ENCODE measurements at places on chromosomes 7 and 10. TPM values are rescaled to one million over a fixed set of nuclear protein-coding genes. Genes with fewer than 3 reads are reported as not detected.

DNA sequence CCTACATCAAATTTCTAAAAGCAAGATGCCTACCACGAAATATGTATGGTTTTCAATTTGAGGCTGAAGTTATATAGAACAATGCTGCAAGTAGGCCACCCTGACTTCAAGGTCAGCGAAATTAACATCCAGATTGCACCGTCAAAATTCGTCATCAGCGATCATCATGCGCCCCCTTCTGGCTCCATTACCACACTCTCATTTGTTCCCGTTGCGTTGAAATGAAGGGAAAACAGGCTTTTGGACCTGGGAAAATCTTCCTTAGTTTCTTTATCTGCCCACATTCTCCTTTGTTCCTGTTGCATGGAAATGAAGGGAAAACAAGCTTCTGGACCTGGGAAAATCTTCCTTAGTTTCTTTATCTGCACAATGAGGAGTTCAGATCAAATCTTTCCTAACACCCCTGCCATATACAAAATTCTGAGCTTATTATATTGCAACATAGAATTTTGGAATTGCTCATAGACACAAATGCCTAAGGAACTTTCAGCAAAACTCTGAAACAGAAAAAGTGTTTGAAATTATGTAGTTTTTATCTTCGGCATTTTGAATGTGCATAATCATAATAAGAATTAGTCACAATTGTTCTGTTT lies 98.2 kb upstream of the PRKCQ start:
- DNase-seq: peak; percentile 38

DNA sequence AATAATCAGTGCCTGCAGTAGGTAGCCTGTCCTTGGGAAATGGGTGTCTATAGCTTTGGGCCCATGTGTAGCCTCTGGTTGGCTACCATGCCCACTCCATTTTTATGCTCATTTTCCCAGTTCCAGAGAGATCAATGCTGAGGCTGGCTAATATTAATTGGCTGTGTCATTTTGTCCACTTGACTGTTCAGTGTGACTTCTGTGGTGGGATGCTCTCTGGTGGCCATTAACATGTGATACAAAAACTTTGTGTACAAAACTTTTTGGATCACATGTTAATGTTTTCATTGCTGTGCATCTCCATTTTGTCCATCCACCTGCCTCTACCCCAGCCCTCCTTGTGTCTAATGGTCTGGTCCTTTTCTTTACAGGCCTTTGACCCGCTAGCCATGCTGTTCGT lies 22.7 kb downstream of the VIM start:
- no peak for DNase-seq

GRCh38 chr7:134875867-134876266 lies 96.4 kb downstream of the CALD1 start:
- no peak for DNase-seq

DNA sequence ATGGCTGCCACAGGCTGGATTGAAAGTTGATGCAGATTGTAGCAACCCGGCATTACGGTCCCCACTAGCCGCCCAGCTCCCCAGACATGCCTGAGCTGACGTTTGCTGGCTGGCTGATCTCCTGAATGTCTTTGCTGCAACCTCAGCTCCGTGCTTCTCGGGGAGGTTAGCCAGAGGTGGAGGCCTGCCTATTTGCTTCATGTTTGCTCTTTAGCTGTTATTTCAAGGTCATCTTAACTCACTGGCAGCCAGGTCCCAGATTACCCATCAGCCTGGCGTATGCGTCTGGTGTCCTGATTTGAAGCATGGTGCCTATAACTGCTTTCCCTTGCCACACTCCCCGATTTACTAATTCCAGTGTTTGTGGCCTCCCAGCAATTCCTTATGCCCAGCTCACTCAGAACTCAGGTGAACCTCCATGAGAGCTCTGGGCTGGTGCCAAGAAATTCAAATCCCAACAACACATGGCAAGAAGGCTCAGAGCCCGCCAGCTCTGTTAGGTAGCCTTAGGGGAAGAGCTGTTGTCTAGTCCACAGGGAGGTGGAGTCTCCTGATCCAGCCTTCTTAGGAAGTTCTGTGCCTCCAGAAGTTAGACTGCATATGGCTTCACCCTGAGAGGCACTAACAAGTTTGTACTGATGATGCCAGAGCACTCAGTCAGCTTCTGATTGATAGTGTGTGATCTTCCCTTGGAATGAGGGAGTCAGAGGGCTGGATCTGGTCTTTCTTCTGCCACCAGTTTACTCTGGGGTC lies 69.7 kb upstream of the EXOC4 start:
- no peak for DNase-seq

- DNase-seq: no peak
Observed at GRCh38 chr7:117086788-117087187, 133.5 kb downstream of the ST7 start.

The MAT1A gene
- not detected for polyA plus RNA-seq

- peak; percentile 99 for DNase-seq
Observed at GRCh38 chr10:3172446-3173170, at the start of gene PITRM1. Gene PITRM1 (minus strand): TSS chr10:3172782. CDS start chr10:3172772, 10 bp downstream.

DNA sequence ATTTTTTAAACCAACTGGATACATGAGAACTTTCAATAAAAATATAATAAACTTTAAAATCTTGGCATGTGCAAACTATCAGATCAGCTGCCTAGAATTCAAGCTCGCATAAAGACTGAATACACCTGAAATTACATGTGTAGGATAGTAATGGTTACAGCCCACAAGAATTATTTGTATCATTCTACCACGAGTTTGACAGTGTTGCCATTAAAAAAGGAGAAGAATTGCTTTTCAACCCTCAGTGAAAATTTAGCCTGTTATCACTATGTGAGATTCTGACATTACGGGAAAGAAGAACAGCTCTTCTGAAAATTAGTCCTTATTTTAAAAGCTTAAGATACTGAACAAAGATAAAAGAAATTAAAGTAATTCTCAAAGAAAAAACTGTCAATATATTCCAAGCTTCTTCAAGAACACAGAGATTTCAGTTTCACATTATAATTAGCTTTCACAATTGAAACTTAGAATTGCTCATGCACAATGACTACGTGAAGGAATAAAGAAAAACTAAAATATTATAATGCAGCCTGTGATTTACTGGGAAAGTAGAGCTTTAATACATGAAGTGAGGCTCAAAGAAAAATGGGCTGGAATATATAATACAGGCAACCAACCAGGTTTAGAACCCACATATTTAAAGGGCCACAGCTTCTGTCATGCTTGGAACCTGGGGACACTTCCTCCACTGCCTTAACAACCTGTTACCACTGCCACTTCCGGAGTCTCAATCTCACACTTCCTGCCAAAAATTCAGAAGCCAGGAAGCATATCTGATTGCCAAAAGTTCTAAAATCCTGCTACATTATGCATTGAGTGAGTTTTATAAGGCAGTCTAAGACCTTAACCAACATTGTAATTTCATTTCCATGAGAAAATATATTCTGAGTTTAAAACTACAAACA lies 23.2 kb downstream of the TPK1 start:
- DNase-seq: no peak

DNA sequence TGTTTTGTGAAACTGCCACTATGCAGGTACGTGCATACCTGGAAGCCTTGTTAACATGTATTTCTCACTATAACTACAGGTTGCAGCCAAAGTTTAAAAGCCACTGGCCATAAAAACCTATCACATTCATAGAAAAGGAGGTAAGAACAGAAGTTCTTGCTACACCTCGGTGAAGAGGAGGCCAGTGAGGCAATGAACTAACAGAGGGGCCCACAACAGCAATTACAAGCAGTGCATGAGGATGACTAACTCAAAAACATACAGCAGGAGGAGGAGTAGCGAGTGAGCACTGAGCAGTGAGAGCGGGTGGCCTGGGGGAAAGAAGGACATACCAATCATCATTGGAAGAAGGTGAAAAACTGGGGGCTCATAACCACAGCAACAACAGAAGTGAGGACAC lies 51.6 kb downstream of the NUDCD3 start:
- no peak for DNase-seq

The FEZF1 gene
- polyA plus RNA-seq: 0.12 TPM

DNA sequence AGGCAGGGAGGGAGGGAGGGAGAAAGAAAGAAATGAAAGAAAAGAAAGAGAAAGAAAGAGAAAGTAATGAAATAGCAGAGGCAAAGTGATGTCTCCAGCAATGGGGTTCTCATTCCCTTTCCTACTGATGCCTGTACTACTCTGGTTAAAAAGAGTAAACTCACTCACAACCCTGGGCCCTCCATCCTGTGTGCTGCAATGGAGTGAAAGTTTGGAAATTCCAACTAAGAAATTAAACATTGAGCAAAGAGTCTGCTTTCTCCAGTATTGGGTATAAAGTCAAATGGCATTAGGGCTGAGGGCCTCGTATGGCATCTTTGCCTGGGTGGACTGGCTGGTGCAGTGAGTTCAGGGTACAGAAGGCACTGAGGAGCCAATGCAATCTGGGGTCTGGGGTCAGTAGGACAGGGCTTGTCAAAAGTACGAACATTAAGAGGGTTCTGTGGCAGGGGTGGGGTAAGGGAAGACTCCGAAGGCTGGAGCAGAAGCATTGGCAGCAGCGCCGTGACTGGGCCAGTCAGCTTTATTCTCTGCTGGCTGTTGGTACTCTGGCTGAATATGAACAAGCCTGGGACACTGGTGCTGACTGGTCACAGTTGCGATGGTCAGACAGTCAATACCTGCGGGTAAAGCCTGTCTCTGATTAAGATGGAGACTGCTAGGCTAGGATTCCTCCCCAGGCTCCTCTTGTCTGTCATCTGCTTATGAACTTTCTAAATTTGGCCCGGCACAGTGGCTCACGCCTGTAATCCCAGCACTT lies 24.1 kb upstream of the TNS3 start:
- DNase-seq: no peak

The PLEKHS1 gene
- polyA plus RNA-seq: 0.10 TPM

DNA sequence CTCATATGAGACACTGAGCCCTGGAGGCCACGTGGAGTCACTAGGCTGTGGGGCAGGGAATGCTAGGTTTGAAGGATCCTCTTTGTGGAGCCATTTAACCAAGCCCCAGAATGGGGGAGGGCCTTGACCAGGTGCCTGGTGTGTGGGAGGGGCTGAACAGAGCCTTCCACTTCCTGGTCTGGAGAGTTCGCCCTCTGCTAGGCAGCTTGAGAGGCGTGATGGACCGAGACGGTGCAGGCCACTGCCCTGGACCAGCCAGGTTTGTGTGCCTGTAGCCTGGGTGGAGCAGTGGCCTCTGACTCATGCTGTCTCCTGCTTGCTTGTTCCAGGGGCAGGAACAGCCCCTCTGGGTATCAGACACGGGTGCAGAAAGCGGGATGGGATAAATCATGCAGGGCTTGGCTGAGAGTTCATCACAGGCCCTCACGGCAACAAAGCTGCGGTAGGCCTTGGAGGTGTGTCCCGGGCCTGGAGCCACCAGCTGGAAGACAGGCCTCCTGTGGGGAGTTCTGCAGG lies 27.4 kb downstream of the ADAMTS14 start:
- no peak for DNase-seq

DNA sequence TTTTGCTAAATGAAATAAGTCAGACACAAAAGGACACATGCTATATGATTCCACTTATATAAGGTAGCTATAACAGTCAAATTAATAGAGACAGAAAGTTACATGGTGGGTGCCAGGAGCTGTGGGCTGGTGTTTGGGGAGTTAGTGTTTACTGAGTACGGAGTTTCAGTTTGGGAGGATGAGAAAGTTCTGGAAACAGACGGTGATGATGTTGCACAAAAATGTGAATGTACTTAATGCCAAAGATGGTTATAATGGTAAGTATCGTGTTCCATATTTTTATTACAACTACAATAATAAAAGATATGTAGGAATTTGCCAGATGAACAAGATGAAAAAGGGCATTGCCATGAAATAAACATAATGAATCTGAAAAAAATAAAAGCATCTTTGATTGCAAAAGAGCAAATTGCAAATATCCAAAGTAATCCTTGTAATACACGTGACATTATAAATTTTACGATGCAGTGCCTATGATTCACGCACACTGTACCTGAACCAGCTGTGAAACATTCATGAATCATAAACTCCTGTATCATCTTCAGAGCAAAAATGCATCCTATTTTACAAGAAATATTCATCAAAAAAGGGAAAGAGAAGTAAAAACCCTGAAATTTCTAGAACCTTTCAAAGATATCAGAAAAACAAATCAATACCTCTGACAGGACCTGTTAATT lies 676.7 kb downstream of the PCDH15 start:
- no peak for DNase-seq

DNA sequence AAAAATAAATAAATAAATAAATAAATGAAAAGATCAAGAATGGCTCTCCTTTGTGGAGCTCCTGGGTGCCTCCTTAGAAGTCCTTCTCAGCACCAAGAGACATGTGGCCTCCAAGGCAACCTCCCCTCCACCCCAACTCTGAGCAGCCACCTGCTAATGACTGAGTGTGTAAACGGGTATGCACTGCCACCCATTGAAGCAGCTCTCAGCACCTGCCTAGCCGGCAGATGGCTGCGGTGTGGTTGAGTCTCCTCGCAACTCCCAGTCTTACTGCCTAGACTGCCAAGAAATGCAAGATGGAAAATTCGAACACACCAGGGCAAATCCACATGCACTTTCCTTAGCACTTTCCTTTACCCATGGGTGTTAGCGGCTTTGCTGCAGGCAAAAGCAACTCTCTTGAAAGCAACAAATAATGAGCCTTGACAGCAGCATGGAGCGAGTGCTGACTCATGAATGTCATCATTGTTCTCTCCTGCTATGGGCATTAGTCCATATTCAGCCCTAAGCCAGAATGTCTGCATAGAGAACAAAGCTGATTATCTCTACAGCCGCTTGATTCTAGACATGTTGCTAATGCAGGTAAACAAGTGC lies 913.9 kb upstream of the AUTS2 start:
- DNase-seq: no peak

The LSM8 gene
- polyA plus RNA-seq: 35.8 TPM

The CALHM1 gene
- polyA plus RNA-seq: 0.06 TPM

- peak; percentile 56 for DNase-seq
Observed at GRCh38 chr10:79069325-79070080, 737 bp downstream of the ZMIZ1 start.

- DNase-seq: no peak
Observed at GRCh38 chr10:104257235-104257634, 2.5 kb downstream of the GSTO1 start.

DNA sequence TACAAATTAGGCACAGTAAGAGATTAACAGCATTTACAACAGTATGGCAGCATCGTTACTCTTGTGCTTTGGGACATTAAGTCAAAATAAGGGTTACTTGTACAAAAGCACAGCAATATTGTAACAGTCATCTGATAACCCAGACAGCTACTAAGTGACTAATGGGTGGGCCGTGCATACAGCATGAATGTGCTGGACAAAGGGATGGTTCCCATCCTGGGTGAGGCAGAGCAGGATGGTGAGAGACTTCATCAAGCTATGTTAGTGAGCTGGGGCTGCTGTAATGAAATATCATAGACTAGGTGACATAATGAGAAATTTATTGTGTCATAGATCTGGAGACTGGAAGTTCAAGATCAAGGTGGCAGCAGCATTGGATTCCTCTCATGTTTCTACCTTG lies 25.4 kb downstream of the EDRF1 start:
- no peak for DNase-seq

GRCh38 chr7:154591544-154591943 lies 411.4 kb downstream of the PAXIP1 start:
- DNase-seq: peak; percentile 71

- no peak for DNase-seq
Observed at GRCh38 chr7:93945083-93945482, 23.5 kb downstream of the GNG11 start.

- peak; percentile 88 for DNase-seq
Observed at GRCh38 chr10:22554461-22555182, 159.8 kb downstream of the PIP4K2A start.

GRCh38 chr7:7214398-7215347 lies 32.3 kb downstream of the C1GALT1 start:
- DNase-seq: no peak
